AG20443 (cell line): ENCODE measurements at places on chromosomes 3 and 15.

- DNase-seq: no peak
Observed at GRCh38 chr3:61073566-61074165, 177.6 kb downstream of the FHIT start.

GRCh38 chr3:9222049-9222448 lies 27.4 kb downstream of the SRGAP3 start:
- DNase-seq: no peak

- no peak for DNase-seq
Observed at GRCh38 chr3:9978710-9979305, 7.8 kb downstream of the EMC3 start.

DNA sequence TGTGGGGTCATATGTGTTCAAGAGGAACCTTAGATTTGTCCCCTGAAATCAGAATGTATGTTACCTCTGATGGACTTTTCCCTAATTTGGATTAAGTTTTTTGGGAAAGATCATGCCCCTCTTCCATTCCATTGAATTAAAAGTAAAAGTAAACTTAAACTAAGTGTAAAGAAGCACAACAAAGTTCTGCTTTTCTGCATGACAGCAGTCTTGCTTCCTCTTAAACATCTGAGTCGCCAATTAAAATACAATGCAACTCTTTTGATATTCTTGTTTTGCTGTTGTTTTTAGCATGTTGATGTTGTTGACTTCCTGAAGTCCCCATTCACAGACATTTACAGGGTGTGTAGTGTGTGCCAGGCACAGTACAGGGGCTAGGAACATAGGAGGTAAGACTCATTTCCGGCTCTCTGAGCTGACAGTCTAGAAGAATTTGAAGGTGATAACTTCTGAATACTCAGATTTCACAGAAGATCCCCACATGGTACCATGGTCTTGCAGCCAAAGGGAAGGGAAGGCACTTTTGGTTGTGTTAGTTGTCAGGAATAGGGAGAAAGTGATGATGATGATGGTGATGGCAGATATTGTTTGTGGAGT lies 45.0 kb downstream of the USP13 start:
- DNase-seq: no peak

DNA sequence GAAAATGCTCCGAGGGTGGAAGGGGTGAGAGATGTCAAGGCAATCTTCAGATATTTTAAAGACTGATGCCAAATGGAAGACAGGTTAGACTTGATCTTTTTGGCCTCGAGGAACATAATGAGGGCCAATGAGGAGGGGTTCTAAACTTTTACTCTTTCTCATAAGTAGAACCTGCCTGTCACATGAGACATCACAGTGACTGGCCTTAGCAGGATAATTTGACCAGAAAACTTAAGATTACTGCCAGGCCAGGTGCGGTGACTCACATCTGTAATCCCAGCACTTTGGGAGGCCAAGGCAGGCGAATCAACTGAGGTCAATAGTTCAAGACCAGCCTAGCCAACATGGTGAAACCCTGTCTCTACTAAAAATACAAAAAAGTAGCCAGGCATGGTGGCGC lies 12.2 kb downstream of the TM4SF4 start:
- DNase-seq: no peak

- DNase-seq: no peak
Observed at GRCh38 chr15:51491941-51492340, 130.6 kb downstream of the DMXL2 start.

- DNase-seq: no peak
Observed at GRCh38 chr15:60766391-60767128, 287.6 kb upstream of the ICE2 start.

DNA sequence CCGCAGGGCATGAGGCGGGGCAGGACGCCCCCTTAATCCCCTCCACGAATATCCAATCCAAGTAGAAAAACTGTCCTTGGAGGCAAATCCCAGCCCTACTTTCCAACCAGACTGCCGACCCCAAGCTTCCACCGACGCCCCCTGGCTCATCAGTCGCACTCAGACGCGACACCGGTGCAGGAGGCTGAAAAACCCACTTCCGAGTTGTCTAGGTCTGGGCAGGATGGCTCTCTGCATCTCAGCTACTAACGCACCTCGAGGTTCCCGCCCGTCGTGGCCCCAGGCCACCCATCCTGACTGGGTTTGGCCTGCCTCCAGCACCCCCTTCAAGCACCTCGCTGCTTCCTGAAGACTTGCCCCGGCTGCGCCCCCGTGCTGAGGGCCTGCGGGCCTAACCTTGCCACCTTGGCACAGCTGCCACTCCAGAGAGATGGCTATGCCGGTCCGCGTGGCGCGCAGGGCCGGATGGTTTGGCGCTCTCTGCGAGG lies 15.5 kb downstream of the RGMA start:
- no peak for DNase-seq
